ENCODE measurements at places on chromosomes 3 and 15. TPM values are rescaled to one million over a fixed set of nuclear protein-coding genes. Genes with fewer than 3 reads are reported as not detected.

The XRN1 gene
- 104 TPM for total RNA-seq

The MUC20 gene
- 9.9 TPM for total RNA-seq

The CCK gene
- not detected for total RNA-seq

The KIF15 gene
- total RNA-seq: 0.38 TPM

The ZNF80 gene
- 1.1 TPM for total RNA-seq

The C3orf20 gene
- 0.38 TPM for total RNA-seq

The FYTTD1 gene
- 60.2 TPM for total RNA-seq

The TGM5 gene
- total RNA-seq: not detected
